Fibroblast of the aortic adventitia (primary cell): ENCODE measurements at places on chromosomes 6 and 20.

GRCh38 chr6:111809264-111809663 is 64.0 kb downstream of the FYN start:
- no peak for DNase-seq

DNA sequence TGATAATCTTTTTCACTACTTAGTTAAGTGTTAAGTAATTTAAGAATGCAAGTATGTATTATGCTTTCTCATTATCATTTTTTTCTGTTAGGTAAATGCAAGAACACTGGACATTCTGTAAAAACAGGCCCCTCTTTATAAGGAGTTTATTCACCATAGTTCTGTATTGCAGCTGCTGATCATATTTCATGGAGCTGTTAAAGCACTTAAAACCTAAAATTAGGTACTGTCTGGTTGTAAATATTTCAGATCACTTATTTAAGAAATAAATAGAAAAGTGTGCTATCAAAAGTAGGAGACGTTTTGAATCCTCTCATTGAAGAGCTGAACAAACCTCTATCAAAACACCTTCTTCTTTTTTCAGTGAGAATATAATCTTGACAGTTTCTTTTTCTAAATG is 3.9 kb downstream of the EYA4 start:
- DNase-seq, result no peak

- no peak for DNase-seq
Measured at GRCh38 chr6:42509256-42509655, 54.6 kb upstream of the UBR2 start.

- DNase-seq, result no peak
Measured at GRCh38 chr6:4259391-4259790, 124.0 kb upstream of the ECI2 start.

DNA sequence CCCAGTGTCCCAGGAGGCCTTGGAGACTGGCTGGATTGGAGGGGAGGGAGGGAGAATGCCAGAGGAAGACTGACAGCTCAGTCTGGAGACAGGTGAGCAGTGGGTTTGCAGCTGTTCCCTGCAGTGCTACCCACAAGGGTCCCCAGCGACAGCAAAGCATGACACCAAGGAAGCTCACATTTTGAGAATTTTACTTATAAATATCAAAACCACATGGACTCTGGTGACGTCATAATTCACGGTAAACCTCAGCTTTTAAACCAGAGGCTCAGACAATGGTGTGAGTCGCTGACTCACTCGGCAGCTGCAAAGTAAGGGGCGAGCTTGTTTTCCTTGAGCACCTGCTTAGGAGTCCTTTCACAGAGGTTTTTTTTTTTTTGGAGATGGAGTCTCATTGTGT is 65.2 kb downstream of the THBS2 start:
- DNase-seq, result peak; percentile 94

GRCh38 chr6:73878403-73878802 is 182.4 kb downstream of the CD109 start:
- no peak for DNase-seq

DNA sequence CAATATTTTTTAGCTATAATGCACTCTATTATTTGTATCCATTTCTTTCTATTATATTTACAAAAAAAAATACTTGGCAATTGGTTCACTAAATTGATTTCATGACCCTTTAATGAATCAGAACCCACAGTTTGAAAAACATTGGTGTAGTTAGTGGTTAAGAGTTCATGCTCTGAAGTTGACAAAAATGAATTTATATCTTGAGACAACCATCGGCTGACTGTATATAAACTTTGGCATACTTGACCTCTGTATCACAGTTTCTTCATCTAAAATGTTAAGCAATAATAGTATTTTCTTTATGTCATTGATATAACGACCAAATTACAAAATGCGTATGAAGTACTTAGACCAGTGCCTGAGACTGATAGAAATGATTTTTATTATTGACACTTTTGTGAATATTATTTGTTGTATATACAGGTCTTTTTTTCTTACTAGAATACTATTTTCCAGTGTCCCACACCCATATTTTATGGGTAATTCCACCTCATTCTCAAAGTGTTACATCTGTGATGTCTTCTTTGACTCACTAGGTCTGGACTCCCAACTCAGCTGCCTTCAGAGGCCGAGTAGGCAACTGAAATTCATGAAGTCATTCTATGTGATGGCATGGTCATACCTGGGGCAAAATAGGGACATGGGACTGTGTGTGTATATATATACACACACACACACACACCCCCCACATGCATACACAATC is 459.2 kb downstream of the RFPL4B start:
- DNase-seq, result no peak

- no peak for DNase-seq
Measured at GRCh38 chr6:31821301-31822035, 6.1 kb upstream of the HSPA1B start.

DNA sequence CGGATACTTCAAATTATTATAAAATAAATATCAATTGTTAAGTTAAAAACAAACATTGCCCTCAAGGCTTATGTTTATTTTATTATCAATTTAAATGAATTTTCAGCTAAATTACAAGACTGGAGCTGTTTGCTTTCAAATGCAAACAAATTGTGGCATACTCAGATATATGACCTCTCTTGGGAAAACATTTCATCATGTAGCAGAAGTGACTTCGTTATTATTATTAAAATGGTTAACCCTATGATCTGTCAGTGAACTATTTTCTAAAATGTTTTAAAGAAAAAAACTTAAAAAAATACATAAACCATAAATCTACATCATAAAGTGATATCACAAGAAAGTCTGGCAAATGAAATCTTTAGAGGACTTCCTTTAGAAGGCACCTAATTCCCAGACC is 72.5 kb downstream of the MAN1A1 start:
- no peak for DNase-seq

DNA sequence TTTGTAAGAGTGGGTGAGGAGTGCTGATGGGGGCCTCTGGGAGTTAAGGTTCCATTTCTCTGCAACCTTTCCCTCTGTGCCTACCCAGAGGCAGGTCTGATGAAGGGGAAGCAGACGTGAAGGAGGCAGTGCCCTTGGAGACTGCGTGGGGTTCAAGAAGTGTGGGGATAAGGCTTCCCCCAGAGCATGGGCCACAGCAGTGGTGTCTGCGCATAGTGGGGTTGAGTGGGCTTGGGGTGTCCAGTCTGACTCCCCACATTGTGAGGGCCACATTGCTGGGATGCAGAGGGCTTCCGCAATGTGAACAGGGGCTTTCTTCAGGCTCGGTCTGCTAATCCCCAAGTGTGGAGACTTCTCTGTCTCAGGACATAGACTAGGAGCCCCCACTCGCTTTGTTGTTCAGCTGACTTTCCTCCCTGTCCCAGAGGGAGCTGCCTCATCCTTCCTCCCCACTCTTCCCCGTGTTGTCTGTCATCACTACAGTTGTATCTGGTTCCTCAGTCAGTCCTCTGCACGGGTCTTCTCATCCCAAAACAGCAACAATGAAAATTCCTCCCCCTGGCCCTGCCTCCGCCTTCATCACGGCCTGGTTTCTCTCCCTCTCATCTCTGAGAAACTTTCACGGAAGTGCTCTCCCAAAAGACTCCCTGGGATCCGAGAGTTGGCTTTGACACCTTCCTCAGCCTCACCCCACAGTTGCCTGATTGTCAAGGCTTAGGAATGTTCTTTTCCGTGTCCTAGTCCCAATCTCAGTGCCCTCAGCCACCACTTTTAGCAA is 2.8 kb downstream of the EBF4 start:
- no peak for DNase-seq

- no peak for DNase-seq
Measured at GRCh38 chr6:145609521-145609920, 125.8 kb downstream of the EPM2A start.

DNA sequence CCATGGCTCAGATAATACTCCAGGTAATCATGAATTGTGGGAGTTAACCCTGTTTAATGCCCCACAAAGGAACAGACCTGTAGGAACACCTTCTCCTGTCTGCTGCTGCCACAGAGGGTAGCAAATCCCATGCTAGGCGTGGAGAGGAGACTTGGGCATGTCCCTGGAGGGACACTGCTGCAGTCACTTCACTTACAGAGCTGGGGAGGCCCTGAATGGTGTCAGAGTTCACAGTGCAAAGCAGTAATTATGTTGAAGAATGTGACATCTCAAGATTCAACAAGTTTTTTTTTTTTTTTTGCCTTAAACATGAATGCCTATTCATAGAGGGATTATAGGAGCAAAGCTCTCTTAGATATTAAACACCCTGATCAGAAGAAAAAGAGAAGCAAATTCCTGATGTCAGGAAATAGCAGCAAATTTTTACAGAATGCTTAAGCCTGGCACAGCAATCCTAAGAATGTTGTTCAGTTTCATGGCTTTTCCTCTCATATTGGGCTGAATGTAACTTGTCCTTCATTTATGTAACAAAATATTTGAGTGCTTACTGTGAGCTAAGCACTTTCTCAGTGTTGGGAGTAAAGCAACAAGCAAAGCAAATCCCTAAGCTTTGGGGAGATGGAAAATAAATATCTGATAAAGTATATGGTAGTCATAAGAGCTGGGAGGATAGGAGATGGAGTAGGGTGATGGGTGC is 45.0 kb downstream of the CARMIL1 start:
- DNase-seq, result no peak

GRCh38 chr20:23753589-23753988 is 2.9 kb upstream of the CST1 start:
- DNase-seq, result no peak

DNA sequence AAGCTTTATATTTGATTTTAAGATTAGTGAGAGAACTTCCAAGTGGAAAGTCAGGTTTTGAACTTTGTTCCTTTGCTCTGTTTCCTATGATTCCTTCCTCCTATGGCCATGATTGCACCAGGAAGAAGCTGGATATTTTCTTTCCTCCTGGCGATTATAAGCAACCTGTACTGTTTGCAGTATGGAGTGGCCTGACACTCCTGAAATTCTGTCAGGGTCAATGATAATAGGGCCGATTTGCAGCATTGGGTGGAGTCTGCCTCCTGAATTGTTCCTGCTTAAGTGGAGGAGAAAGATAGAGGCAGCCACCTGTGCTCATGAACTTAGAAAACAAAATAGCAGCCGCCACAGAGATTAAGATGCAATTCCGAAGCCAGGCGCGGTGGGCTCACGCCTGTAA is 9.8 kb upstream of the FAM217A start:
- DNase-seq, result no peak
